ENCODE measurements at places on chromosomes 11 and 22.

DNA sequence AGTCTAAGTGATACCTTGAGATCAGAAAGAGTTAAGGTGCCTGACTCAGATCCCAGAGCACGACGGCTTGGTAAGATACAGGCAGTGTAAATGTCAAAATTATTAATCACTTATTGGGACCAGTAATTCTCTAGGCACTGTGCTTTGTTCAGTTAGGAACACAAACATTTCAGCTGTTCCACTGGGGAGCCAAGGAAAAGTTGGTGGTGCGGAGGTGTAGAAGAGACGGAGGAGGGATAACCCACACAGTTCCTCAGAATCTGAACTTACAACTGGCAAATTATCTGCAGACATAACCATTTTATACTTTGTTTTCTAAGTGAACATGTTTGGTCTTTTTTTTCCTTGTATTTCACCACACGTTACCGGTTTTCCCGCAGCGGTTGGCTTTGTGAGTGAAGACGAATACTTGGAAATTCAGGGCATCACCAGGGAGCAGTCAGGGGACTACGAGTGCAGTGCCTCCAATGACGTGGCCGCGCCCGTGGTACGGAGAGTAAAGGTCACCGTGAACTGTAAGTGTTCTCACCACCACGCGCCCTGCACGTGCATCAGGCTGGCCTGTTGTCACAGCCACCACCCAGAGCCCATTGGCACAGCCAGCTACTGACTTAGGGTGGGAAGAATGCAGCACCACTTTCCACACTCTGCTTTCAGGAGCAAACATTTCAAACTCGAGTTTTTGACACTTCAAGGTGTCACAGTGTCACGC, 937.0 kb downstream of the NTM start:
- no peak for DNase-seq

DNA sequence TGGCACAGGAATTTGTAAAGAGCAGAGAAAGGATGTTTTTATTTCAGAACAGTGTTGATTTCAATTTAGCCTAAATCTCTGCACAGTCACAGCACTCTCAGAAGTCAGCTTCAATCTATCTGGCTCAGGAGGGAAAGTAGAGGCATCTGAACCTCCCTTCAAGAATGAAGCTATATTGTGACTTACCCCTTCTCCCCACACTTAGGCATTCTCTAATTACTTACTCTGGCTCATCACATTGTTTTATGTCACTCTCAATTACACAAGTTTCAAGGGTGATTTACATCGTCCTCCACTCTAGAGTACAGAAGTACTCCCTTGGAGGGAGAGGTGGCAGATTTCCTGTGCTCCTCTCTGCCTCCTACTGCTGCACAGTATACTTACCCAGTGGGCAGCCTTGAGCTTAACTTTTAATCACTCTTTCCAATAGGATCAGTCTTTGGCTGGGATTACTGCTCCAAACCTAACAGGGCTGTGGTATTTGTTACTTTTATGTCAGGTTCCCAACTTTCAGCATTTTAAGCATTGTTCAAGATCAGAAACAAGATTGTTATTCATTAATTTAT, 211.4 kb downstream of the AASDHPPT start:
- DNase-seq: no peak

GRCh38 chr11:83449338-83449913, 163.3 kb upstream of the CCDC90B start:
- no peak for DNase-seq

DNA sequence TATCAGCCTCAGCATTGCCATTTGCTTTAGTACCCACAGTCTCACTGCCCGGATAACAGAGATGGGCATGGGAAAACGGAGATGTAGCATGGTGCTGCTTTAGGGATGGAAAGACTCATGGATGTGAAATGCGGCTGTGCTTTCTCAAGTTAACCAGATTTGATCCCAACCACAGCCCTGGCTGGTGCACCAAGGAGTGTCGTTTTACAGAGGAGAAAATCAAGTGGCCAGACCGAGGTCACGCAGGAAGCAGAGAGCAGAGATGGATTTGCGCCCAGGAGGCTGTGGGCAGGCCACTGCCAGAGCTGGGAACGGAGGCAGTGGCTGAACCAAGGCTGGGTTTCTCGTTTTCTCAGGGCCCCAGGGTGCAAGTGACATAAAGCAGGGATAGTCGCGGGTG, 9.0 kb downstream of the MB start:
- DNase-seq: peak; percentile 42

GRCh38 chr11:19437760-19438159, 197.0 kb upstream of the E2F8 start:
- peak; percentile 59 for DNase-seq

DNA sequence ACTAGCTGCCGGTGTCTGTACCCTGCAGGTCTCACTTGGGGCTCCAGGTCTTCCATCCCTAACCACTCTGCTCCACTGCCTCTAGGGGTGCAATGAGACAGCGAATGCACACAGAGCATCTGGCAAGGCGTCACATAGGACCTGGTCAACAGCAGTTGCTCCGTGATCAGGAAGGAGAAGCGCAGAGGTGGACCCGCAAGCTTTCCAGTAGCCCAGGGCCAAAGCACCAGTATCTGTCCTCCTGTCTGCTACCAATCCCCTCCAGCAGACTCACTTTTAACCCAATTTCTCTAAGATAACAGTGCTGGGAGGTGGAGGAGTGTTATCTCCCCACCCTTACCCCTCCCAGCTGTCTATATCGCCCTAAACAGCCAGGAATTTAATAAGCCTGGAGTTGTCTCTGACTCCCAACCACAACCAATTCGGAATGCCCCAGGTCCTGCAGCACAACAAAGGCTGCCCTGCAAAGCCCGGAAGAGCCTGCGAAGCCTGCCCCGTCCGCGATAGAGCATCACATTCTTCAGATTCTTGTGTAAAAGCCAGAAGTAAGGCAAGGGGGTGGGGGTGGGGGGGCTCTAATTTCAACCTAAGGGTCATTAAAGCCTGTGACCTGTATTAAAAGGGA, 19.3 kb downstream of the MYH9 start:
- peak; percentile 74 for DNase-seq

- peak; percentile 99 for DNase-seq
These were observed 4.5 kb downstream of the GAS2L1 start for GRCh38 chr22:29310863-29311339.

GRCh38 chr11:34830648-34831047, 85.5 kb downstream of the APIP start:
- no peak for DNase-seq

DNA sequence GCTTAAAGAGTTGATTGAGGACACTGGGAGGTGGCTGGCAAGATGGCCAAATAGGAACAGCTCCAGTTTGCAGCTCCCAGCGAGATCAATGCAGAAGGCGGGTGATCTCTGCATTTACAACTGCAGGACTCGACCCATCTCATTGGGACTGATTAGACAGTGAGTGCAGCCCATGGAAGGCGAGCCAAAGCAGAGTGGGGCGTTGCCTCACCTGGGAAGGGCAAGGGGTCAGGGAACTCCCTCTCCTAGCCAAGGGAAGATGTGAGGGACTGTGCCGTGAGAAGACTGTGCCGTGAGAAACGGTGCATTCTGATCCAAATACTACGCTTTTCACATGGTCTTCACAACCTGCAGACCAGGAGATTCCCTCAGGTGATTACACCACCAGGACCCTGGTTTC, 36.4 kb downstream of the ARHGAP32 start:
- DNase-seq: no peak

DNA sequence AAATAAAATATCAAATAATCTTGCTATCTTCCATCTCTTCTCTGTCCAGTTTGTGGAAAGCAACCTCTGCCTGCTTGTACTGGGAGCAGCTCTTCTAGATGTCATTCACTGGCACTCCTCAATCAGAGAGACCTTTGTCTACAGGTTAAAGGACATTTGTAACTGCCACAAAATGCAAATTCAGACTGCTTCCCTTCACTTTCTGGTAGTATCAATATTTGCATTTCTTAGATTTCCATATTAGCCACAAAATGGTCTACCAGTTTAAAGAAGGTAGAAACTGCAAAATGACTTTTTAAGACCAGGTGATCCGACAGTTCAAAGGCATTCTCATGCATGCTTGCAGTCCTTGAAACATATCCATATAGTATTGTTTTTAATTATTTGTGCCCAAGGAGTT, 51.7 kb upstream of the RCN1 start:
- DNase-seq: no peak

DNA sequence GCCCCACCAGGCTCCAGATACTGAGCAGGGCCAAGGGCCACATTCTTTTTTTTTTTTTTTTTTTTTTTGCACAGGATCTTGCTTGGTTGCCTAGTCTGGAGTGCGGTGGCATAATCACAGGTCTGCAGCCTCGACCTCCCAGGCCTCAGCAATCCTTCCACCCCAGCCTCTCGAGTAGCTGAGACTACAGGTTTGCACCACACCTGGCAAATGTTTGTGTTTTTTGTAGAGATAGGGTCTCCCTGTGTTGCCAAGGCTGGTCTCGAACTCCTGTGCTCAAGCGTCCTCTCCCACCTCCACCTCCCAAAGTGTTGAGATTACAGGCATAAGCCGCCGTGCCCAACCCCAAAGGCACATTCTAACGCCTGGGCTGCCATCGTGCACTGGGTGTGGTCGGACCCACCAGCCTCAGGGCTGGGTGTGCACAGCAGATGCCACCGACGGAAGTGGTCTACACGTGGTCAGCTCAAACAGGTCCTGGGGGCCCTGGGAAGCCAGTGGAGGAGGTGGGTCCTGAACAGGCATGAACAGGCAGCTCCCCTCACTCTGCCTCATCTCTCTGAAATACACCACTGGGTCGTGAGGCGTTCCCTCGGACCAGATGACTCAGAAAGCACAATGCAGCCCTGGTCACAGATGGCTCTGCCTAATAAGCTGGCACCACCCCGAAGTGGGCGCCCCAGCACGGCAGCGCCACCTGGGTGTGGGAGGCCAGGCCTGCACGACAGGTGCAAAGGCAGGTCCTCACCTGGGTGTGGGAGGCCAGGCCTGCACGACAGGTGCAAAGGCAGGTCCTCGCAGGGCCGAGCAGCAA, 5.1 kb upstream of the B4GALNT4 start:
- no peak for DNase-seq

DNA sequence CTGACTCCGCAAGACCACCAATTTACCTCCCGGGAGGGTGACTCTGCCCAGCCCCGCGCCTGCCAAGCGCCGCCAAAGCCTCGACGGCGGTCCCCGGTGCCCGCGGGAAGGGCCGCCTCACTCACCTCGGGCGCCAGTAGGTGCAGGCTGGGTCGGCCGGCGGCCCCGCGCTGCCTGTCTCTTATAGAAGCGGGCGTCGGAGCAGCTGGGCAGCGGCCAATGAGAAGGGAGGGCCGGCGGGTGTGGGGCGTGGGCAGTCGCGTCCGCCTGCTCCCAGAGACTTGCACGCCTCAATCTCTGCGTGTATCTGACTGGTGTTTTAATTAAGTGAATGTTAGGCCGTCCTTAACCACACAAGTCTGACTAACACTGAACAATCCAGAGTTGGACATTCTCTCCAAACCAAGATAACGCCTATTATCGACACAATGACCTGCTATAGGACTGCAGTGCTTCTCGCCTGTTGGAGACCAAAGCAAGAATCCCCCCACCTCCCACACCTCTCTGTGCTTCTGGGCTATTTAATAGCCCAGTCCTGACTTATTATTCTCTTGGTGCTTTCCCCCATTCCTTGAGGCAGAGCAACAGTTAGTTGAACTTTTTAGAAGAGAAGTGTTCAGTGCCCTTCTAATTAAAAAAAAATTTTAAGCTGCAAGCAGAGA, at the start of gene TPH1:
TPH1 (minus strand) TSS at position 154 of the 662 bp plus-strand sequence. CDS start 5,507 bp downstream, outside the sequence.
- peak; percentile 1 for DNase-seq

DNA sequence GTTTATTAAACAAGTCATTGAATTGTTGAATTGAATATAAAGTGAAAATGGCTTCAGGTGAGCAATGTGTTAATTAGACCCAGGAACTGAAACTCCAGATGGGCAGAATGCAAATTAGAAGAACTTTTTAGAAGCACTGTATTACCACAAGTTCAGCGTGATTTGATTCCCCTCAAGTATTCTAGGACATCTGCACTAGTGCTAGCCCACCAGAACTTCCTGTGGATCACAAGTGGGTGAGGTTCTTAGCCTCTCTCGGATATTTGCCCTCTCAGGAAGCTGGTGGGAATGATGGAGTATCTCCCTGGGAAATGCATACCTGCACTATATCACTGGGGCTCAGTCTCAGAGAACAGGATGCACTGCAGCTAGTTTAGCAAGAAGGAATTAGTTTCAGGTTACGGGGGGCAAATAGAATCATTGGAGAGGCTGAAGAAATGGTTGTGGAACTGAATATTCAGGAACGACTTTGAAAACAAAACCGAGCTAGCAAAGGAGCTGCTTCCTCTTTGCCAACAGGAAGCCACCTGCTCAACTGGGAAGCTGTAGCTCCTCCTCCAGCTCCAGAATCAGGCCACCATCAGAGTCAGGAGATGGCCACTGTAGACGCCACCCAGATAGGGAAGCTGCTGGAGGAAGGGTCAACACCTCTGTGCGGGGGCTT, 74.3 kb downstream of the DHCR7 start:
- DNase-seq: no peak

- DNase-seq: peak; percentile 91
These were observed at the start of gene AHNAK for GRCh38 chr11:62546244-62546928. Gene AHNAK (minus strand): TSS chr11:62546806. CDS start chr11:62536098, 10,708 bp downstream.

DNA sequence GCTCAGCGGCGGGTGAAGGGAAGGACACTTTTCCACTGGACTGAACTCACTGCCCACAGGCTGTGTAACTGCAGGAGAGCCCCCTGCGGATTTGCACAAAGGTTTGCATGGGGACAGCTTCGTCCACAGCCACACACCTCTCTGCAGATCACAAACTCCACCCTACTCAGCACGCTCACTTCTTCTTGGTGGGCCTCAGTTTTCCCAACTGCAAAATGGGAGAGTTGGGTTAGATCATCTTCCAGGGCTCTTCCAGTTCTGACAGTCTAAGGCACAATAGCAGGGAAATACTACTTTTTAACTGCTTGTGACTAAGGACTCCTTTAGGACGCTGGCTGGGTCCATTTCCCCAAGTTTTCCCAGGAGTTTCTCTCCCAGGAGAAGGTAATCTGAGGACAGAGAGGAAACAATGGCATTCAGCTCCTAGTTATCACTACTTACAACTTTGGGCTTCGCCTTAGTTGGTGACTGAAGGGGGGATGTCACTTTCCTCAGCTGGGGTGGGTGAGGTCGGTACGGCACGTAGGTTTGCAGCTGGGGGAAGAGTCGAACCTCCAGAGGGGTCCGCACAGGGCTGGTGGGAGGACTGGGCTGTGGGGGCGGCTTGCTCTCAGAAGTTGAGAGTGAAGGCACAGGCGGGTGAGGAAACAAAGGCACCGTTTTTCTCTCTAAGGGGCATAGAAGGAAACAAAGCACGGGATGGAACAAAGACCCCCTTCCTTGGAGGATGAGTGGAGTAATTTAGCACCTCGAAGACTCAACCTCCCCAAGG, 55.8 kb downstream of the C11orf58 start:
- no peak for DNase-seq

Data from adipocyte (in vitro differentiated cells).